Activated naive CD8-positive, alpha-beta T cell treated with anti-CD3 and anti-CD28 coated beads, Interleukin-2, amount 10 ng/mL, durations not matched to agents 7 days and 5 days (primary cell): ENCODE measurements at places on chromosomes 7 and 10. TPM values are rescaled to one million over a fixed set of nuclear protein-coding genes. Genes with fewer than 3 reads are reported as not detected.

GRCh38 chr10:71645185-71645584, 74.4 kb downstream of the C10orf105 start:
- no peak for DNase-seq

GRCh38 chr7:151272405-151272804, 23.9 kb upstream of the SMARCD3 start:
- no peak for DNase-seq

DNA sequence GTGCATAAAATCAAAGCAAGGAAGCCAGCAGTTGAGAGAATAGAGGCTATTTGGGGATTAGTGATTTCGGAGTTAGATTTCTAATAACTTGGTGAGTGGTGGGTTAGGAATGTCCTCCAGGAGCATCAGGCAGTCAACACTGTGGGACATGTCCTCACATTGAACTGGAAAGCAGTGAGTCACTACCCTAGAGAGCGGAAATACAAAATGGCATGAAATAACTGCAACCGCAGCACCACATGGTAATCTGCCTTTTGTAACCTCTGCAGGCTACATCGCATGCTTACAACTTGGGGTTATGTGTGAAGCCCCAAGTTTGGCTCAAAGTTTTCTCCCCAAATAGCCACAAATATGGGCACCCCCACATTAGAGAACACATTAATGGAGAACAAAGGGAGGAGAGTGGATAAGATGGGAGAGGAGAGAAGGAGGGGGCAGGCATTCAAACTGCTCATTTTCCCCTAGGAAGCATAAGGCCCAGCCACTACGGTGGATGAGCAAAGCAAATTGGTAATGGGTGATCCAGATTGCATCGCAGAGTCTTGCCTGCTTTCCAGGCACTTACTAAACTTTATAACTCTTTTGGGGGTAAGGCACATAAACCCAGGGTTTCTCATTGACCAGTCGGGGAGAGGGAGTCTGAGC, 22.0 kb upstream of the SLF2 start:
- DNase-seq, result no peak

DNA sequence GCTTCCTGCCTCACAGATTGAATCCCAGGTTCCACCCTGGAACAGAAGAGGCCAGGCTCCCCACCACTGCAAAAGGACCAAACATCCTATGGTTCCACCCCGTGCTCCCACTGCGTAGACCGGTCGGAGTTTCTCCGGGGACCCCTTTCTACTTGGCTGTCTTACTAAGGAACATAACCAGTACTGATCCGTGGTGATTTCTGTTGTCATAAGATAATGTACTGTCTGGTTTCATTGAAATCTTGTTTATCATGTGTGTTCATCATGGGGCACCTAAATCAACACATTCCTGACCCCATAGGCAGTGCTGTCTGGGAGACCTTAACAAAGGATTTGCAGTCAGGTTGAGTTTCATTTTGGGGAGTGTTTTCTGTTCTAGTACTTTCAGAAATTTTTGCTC, 104.5 kb downstream of the CHN2 start:
- no peak for DNase-seq

The OPALIN gene
- not detected for total RNA-seq

DNA sequence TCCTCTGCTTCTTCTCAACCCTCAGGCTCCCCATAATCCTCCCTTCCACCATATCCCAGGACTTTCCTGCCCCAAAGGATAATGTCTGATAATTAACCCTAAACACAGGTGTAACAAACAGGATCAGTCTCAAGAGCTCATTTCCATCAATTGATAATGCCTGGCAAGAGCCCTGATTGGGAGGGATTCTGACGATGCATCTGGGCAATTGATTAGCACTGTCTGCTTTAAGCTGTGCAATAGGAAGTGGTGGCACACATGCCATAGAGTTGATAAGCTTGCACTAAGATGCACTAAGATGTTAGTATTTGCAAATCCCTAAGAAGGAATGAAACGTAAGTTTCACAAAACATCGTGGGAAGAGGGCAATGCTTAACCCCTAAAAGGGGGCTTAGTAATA, 27.4 kb upstream of the EGR2 start:
- no peak for DNase-seq

The TYSND1 gene
- 19.0 TPM for total RNA-seq

DNA sequence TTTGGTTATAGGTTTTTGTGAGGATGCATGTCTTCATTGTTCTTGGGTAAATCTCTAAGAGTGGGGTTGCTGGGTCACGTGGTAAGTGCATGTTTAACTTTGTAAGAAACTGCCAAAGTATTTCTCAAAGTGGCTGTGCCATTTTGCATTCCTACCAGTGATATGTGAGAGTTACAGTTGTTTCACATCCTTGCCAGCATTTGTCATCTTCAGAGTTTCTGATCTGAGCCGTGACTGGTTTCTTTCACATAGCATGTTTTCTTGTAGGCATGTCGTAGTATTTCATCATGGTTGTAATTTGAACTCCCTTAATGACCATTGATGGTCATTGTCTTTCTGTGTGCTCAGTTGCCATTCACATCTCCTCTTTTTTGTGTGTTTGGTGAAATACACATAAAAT, 286.0 kb downstream of the RNLS start:
- no peak for DNase-seq

- no peak for DNase-seq
Measured at GRCh38 chr7:35513828-35514227, 181.1 kb downstream of the HERPUD2 start.

The VWA2 gene
- not detected for total RNA-seq

DNA sequence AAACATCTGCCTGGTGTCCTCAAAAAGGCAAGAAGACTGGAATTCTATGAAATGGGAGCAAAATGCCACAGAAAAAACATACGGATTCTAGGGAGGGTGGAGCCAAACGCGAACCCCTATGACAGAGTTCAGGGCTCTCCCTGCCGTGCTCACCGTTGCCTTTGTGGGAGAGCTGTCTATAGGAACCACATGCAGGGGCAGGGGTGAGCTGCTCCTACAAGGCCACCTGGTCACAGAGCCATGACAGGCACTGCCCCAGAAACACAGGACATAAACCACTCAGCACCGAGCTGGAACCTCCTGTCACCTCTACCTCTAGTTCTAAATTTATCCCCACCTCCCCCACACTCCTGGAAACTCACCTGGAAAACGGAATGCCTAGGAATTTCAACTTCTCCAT, 155.1 kb upstream of the ZNF32 start:
- no peak for DNase-seq
